Posterior vena cava (tissue), 2 donors: ENCODE measurements at places on chromosomes 3 and 15. TPM values are rescaled to one million over a fixed set of nuclear protein-coding genes. Genes with fewer than 3 reads are reported as not detected.

The GPR27 gene
- total RNA-seq = 5.8 TPM

The IQCF5 gene
- not detected for total RNA-seq

The C2CD4A gene
- total RNA-seq = not detected

The UBL7 gene
- 24.8 TPM for total RNA-seq

DNA sequence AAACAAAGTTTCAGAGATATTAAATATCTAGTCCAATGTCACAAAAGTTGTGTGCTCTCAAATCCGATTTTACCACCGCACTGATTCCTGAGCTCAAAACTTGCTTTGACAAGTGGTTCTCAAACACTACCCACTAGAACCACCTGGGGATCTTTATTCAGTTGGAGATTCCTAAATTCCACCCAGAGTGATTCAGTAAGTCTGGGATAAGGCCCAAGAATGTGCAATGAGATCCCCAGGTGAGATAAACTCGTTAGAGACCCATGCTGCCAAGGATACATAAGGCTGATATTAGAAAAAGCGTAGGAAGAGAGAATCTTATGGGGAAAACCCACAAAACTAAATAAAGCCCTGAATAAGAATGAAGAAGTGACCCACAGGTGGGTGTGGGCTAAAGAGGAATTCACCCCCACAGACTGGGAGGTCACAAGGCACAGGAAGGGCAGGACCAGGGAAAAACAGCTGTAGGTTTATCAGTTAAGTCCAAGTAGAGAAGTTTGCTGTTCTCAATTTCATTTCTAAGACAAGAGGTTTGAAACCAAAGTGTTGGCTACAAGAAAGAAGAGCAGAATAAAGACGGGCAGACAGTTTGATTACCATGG lies 11.5 kb upstream of the RPS17 start:
- no peak for DNase-seq

DNA sequence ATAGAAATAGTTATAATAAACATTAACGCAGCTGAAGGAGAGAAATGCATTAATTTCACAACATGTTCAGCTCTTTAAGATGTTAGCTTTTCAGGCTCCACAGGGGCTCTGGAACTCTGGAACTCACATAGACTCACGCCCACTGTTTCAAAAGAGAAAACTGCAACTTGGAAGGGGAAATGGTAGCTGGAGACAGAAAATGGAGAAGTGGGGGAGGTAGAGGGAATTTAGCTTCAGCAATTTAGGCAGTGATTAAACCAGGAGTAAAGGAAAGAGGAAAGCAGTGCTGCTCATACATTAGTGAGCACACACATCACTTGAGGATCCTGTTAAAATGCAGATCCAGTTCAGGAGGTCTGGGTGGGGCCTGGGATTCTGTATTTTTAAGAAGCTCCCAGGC lies 274.8 kb upstream of the TRIM42 start:
- no peak for DNase-seq

- no peak for DNase-seq
Observed at GRCh38 chr15:86932456-86932855, 852.8 kb downstream of the AGBL1 start.

- no peak for DNase-seq
Observed at GRCh38 chr15:39066677-39067076, 502.1 kb upstream of the RASGRP1 start.

DNA sequence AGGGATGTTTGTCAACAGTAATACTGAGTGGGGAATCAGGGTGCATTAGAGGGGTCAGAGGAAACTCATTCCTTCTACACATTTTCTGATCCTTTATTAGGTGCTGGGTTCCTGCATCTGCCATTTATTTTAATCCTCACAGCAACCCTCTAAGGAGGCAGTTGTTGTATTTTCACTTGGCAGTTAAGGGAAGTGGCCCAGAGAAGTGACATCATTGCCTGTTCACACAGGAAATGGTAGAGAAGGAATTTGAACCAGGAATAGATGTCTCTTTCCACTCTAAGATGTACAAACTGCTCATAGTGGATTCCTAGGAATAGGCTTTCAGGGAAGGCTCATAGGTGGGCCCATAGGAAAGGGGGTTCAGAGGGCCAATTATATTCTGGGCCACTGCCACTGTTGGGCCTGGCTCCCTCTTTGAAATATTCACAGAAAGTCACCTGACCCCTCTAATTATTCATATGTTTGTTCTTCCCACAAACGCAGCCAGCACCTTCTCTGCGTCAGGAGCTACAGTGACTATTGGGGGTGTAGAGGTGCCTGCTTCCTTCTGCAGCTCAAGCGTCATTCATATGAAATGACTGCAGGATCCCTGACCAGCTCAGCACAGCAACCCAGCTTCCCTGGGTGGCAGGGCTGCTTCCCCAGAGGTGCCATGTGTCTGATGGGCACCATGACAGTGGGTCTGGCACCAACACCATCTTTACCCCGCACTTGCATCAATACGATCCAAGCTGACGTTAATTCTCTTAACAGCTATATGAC lies 163.9 kb upstream of the SMAD3 start:
- peak; percentile 10 for DNase-seq

DNA sequence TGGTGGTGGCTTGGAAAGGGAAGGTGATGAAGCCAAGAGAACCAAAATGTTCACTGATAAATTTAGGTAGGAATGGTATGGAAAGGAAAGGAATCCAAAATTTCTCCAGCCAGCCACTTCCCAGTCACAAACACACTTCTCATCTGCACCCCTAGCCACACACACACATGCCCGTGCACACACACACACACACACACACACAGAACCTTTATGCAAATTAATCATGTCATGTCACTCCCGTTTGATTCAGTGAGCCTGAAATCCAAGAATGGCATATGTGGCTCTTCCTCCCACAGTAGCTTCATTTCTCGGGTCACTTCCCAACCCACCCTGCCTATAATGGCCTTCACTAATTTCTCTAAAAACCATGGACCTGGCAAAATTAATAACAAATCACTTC lies 3.1 kb upstream of the HLTF start:
- DNase-seq = no peak

- DNase-seq = no peak
Observed at GRCh38 chr15:73344056-73344455, 24.7 kb downstream of the HCN4 start.

- DNase-seq = no peak
Observed at GRCh38 chr3:145967043-145967442, 193.9 kb downstream of the PLOD2 start.

GRCh38 chr15:59685737-59686297 lies 3.3 kb downstream of the BNIP2 start:
- no peak for DNase-seq

- no peak for DNase-seq
Observed at GRCh38 chr15:35522061-35522460, 23.9 kb downstream of the DPH6 start.

GRCh38 chr3:41987627-41988026 lies 25.7 kb upstream of the ULK4 start:
- DNase-seq = no peak
